Uterus (tissue), 4 donors: ENCODE measurements at places on chromosomes 12 and 14. TPM values are rescaled to one million over a fixed set of nuclear protein-coding genes. Genes with fewer than 3 reads are reported as not detected.

The ABHD12B gene
- not detected for total RNA-seq

The NIN gene
- total RNA-seq, result 43.9 TPM

The LRIG3 gene
- total RNA-seq, result 46.5 TPM

The RTL1 gene
- total RNA-seq, result not detected

The SLC7A8 gene
- 78.2 TPM for total RNA-seq

The RDH16 gene
- 1.3 TPM for total RNA-seq

The CEP128 gene
- 29.8 TPM for total RNA-seq

The EXOC3L4 gene
- 0.41 TPM for total RNA-seq

The FMNL3 gene
- 3.3 TPM for total RNA-seq

The SCNN1A gene
- total RNA-seq, result 38.3 TPM

The MAGOHB gene
- 21.0 TPM for total RNA-seq

The LBHD2 gene
- total RNA-seq, result not detected

The MAP1LC3B2 gene
- 1.8 TPM for total RNA-seq

The TAPBPL gene
- total RNA-seq, result 22.2 TPM

The USP5 gene
- total RNA-seq, result 64.5 TPM

The PRB2 gene
- total RNA-seq, result not detected

The HCAR1 gene
- total RNA-seq, result 3.3 TPM

The RPGRIP1 gene
- total RNA-seq, result not detected

The CLMN gene
- total RNA-seq, result 17.7 TPM

The RND1 gene
- total RNA-seq, result 0.88 TPM

The ARMH4 gene
- total RNA-seq, result 8.2 TPM

The KRT73 gene
- not detected for total RNA-seq

The HCAR2 gene
- total RNA-seq, result not detected

The PTHLH gene
- 1.5 TPM for total RNA-seq

The PLEKHG3 gene
- total RNA-seq, result 56.5 TPM

The KITLG gene
- 19.0 TPM for total RNA-seq

The RHNO1 gene
- 26.3 TPM for total RNA-seq

The NRXN3 gene
- 17.0 TPM for total RNA-seq

The WASHC3 gene
- total RNA-seq, result 55.6 TPM

The KLRC3 gene
- not detected for total RNA-seq

The KRT5 gene
- total RNA-seq, result 2.0 TPM

The CIDEB gene
- 25.5 TPM for total RNA-seq

The INSM2 gene
- total RNA-seq, result 0.07 TPM

The CMA1 gene
- total RNA-seq, result not detected

The ARF6 gene
- total RNA-seq, result 46.3 TPM

The SVOP gene
- total RNA-seq, result 0.14 TPM

The BMAL2 gene
- total RNA-seq, result 0.26 TPM

The PTCSC3 gene
- not detected for total RNA-seq

The RD3L gene
- total RNA-seq, result not detected

The HOXC6 gene
- 1.2 TPM for total RNA-seq

The ACVR1B gene
- 31.6 TPM for total RNA-seq
